ENCODE measurements at places on chromosomes 6 and 20.
A peak's percentile ranks its signal among the peaks of the same experiment; 100 is the strongest.

- DNase-seq: no peak
Observed at GRCh38 chr6:143538374-143538773, 26.9 kb upstream of the FUCA2 start.

GRCh38 chr20:54208548-54209176 lies 775 bp downstream of the PFDN4 start:
- peak; percentile 55 for DNase-seq

- no peak for DNase-seq
Observed at GRCh38 chr6:84227044-84227433, 404 bp downstream of the CEP162 start.

GRCh38 chr6:38498085-38498484 lies 141.6 kb downstream of the BTBD9 start:
- peak; percentile 42 for DNase-seq

DNA sequence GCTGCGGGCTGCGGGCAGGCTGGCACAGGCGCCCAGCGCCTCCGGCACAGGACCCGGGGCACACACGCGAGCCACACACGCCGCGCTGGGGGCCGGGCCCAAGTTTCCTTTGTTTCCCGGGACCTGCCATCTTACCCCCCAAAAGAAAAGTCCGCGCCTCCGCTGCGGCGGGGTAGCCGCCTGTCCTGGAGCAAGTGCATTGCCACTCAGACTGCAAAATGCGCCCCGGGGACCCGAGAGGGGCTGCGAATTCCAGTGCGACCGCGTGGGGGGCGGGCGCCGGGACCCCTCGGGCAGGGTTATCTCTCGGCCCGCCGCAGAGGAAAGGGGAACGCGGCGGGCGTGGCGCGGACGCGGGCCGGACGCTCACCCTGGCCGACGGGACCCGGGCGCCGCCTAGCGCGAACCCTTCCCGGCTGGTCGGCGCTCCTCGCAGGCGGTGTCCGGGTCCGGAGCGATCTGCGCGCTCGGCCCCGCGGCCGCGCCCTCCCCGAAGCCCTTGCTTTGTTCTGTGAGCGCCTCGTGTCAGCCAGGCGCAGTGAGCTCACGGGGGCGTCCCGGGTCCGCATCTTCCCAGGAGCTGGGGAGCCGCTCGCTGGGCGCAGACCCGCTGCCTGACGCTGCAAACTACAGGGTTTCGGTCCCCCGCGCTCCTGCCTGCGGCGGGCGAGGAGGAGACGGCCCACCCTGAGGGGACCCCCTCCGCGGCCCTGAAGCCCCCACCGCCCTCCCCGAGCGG lies 639 bp upstream of the CD24 start:
- peak; percentile 23 for DNase-seq

DNA sequence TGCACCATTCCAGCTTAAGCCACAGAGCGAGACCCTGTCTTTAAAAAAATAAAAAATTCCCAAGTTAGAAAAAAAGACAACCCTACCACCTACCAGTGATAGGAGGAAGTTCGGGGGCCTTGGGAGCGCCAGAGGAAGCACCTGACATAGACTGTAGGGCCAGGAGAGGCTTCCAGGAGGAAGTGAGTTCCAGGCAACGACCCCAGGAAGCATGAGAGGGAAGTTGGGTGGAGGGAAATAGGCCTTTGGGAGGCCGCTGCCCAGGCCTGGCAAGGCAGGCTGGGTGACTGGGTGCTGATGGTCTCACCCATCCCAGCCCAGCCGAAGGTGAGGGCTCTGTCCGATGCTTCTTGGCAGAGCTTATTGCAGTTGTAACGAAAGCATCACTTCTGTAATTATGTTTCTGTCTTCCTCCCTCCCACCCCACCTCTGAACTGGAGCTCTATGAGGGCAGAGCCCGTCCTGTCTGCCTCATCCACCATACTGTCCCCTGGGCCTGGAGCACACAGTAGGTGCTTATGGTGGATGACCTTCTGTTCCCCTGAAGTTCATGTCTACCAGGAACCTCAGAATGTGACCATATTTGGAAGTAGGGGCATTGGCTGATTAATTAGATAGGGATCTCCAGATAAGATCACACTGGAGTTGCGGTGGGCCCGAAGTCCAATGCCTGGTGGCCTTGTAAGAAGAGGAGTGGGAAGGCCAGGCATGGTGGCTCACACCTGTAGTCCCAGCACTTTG lies 54.1 kb downstream of the UBE2V1 start:
- no peak for DNase-seq

- peak; percentile 90 for DNase-seq
Observed at GRCh38 chr6:42702200-42702599, 20.2 kb downstream of the PRPH2 start.

GRCh38 chr20:3277686-3278465 lies 38.9 kb upstream of the SLC4A11 start:
- no peak for DNase-seq

- DNase-seq: no peak
Observed at GRCh38 chr20:60352017-60352416, 393.8 kb downstream of the CDH26 start.

GRCh38 chr20:33239979-33240736 lies 4.4 kb downstream of the BPIFA1 start:
- no peak for DNase-seq

DNA sequence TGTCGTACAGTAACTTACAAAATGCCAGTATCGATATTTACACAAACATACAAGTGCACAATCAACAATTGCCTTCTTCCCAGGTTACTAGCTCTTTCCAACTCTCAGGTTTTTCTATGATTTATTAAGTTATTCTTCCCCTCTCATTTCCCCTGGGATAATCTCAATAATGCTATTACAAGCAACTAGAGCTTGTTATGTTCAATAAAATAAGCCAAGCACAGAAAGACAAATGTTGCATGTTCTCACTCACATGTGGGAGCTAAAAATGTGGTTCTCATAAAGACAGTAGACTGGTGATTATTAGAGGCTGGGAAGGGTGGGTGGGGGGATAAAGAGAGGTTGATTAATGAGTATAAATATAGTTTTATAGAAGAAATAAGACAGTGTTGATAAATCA lies 577.1 kb downstream of the HACE1 start:
- DNase-seq: no peak

GRCh38 chr20:10463622-10464021 lies 28.5 kb downstream of the SLX4IP start:
- DNase-seq: no peak

- DNase-seq: no peak
Observed at GRCh38 chr6:119052987-119053386, 25.5 kb downstream of the FAM184A start.

- peak; percentile 70 for DNase-seq
Observed at GRCh38 chr6:161079566-161080262, 88.1 kb downstream of the MAP3K4 start.

- DNase-seq: peak; percentile 23
Observed at GRCh38 chr6:4169028-4169789, 33.8 kb upstream of the ECI2 start.

DNA sequence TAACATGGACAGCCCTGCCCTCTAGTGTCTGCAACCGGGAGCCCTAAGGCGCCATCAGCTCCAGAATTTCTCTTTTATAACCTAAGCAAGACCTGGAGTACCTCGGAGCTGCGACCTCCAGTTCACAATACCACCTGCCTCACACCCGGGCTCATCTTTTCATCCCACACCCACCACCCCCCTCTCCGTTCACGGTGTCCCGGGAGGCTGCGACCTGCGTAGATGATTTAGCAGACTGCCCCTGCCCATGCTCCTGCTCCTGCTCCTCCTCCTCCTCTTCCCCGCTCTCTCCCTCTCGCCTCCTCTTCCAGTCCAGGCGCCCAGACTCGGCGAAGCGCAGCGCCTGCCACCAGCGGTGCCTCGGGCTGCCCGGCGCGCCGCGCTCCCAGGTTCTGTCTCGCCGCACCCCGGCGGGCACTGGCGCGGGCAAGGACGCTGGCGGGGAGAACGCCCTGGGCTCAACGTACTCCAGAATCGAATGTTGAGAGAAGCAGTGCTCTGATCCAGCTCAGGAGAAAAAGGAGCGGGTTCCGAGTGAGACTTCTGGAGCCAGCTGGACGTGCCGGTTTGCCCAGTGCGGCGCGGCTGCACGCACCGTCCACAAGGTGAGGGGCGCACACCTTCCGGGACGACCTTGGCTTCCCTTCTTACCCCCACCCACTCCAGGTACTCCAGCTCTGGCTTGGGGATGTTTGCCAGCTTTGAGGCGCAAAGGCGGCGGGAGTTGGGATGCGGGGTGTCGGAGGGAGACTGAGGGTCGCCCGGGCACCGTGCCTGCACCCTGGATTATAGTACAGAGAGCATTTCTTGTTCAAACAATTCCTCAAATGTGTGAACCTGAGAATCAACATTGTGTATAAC lies at the start of gene HTR1E:
Gene HTR1E (plus strand): TSS at position 310 of the 861 bp plus-strand sequence. CDS start 77,807 bp downstream, outside the sequence.
- peak; percentile 2 for DNase-seq

- DNase-seq: peak; percentile 17
Observed at GRCh38 chr6:89045576-89045975, 35.0 kb upstream of the PNRC1 start.

DNA sequence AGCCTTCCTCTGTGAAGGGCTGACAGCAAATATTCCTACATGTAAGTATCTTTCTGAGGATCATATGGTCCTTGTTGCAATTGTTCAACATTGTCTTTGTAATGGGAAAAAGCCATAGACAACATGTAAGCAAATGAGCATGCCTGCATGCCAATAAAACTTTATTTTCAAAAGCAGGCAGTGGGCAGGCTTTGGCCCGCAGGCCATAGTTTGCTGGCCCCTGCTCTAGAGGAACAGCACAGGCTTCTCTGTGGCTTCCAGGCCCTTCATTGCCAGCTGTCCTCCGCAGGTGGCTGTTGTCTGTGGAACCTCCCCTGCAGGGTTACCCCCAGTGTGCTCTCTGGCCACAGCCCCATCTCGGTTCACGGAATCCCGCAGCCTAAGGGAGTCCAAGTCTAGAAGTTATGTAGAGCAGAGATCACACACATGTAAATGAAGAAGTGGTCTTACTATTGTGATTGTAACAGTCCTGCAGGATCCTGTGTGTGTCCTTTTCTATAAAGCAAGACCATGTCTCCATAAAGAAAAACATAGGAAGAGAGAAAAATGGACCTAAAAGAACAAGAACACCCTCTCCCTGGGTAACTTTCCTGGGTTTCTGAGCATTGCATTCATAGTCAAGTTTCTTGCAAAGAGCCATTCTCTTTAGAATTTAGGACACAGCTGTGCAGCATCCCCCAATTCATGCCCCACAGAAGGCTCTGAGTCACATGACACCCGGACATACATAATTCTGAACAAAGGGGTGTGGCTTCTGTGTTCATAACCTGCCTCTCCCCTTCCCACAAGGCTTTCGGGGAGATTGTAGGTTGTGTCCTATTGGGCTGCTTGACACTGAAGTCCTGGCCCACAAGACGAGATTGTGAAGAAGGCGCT lies 10.0 kb downstream of the UNC93A start:
- DNase-seq: no peak

- DNase-seq: no peak
Observed at GRCh38 chr6:168319279-168320111, at the start of gene DACT2. TSS of gene DACT2 (minus strand) at chr6:168319777. CDS start at chr6:168319633, 144 bp downstream.

DNA sequence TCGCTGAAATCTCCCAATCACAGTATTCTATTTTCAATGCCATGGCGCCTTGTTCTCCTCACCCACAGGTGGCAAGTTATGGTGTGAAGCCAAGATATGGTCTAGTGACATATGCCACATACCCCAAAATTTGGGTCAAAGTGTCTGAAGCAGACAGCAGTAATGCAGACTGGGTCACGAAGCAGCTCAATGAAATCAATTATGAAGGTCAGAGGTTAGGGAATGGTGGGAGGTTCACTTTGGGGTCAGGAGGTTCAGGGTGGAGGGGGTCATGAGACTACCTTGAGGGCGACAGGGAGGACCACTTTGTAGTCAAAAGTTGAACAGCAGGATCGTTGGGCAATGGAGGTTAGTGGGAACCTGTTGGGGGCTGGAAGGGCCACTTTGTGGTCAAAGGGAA lies 2.4 kb downstream of the CFB start:
- no peak for DNase-seq

DNA sequence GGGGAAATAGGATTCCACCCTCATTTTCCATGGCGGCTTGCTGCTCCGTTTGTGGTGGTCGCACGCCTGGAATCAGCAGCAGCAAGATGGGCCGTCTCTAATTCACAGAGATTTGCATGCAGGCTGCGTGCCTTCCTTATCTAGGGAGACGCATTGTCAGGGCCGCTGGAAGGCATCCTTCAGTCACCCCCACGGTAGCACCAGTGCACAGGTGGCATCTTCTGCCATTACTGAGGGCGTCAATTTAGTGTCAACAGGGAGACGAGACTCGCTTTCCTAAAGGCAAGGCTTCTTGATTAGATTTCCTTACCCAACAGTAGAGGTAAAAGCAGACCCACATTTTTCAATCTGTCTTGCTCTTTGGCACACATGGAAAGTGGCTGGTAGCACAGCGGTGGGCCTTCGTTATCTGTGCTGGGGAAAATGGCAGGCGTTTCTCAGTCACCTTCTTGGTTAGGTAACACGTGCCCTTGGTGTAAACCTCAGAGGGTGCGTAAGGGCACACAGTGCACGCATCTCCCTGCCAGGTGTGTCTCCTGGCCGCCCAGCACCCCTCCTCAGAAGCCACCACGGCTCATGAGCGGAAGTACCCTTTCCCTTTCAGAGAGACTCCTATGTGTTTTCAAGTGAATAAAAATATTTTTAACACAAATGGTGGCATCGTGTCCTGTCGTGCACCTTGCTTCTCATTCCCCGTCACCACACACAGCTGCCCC lies 27.3 kb upstream of the VSTM2L start:
- no peak for DNase-seq

DNA sequence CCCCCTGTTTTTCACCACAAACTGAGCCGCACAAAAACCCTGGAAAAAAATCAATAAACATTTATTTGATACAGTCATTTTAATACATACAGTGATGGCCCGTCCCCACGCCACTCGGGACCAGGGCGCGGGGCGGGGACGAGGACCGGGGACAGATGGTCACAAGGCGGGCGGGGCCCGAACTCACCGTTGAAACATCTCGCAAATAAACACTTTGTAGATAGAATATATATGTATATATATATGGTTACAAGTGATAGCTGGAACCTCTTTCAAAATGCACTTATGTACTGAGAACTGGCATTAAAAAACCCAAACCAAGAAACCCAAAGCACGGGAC lies 418 bp upstream of the UCKL1 start:
- DNase-seq: no peak

- no peak for DNase-seq
Observed at GRCh38 chr20:42046371-42047085, 428.4 kb upstream of the CHD6 start.

DNA sequence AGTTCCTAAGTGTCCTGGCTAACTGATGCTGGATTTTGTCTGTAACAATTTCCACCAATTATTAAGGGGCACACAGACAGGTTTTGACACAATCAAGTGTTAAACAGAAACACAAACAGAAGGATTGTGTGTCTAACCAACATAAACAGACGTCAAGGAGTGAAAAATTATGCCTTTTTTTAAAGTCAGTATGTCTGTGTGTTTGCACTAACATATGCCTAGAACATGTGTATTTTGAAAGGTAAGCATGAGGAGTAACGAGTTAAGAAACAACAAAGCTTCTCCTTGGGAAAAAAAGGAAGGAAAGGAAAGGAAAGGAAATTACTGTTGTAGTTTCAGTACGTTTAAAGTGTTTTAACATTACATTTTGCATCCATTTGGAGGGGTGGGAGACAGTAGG lies 466.3 kb upstream of the ID4 start:
- no peak for DNase-seq

DNA sequence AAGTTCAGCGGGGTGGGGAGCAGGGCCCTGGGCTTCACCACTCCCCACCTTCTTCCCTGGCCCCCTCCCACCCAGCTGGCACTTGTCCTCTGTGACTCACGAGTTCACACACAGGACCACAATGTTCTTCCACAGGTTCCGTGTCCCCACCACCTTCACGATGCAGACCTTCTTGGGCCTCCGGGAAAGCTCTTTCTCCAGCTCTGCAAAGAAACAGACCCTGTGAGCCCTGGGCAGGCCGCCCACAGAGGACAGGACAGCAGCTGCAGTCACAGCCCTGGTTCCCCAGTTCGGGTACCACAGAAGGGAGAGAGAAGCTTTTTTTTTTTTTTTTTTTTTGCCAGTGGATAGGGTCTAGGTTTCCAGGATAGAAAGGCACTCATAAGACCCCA lies 30.9 kb downstream of the PSMG4 start:
- no peak for DNase-seq

Measured in EH (cell line).